ENCODE measurements at places on chromosomes 12 and 14.

DNA sequence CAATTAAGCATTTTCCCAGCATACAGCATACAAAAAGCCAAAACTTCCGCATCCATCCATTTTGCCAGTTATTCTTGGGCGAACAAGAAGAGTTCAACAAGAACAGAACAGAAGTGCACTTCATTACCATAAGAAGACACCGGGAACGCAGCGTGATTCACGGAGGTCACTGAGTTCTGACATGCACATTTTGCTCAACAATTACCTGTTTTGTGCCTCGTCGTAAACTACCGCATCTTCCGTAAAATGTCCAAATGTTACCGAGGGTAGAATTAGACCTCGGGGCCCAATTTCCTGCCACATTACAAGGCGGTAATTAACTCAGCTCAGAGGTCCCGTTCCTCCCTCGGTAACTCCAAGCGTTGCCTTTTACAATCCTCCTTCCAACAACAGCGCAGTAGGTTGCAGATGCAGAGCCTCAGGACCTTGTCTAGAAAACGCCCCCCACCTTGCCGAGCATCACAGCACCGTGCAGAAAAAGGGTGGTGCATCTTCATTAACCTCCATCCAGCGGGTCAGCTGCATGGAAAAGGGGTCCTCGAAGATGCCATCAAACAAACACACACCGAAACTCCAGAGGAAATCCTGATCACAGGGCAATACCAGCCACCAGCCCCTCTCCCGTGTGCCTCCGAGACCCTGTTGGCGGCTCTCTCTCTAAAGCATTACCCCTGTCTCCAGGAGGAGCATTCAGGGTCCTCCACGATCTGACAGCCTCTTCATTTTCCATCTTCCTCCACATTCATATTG, 125.2 kb downstream of the BCL11B start:
- H3K27ac ChIP-seq: no peak overlapping the region
- no peak for DNase-seq

DNA sequence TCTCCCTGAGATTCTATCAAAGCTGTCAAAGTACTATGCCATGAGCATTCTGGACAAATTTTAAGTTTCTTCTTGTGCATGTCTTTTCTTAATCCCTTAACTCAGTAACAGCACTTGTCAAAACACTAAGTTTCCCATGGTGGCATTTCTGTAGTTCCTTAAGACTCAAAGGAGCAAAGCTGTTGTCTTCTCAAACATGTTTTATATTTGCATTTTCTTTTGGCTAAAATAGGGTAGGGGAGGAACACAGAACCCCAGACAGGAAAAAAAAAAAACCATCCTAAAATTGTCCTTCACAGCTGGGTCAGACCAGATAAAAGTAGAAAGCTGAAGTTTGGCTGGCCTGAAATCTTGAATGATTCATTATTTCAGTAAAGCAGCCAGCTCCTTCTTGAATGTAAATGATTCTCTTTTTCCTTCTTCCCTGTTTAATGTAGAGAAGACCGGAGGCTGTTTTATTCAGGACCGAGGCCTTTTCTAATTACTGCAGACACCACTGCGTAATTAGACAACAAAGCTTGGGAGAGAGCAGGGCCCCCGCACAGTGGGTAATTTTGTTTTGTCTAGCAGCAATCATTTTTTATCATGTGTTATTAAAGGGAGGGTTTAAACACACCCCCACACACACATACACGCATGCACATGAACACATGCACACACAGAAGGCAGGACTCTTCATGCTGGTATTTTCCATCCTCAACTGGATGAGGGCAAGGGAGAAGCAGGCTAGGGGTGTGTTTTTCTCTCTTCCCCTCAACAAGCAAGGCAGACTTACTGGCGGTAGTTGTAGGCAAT, 51.0 kb downstream of the PAH start:
- H3K27me3 ChIP-seq: no peaks in the 10 kb centered on the region
- no peaks in the 10 kb centered on the region for H3K36me3 ChIP-seq
- no peak overlapping the region for H3K4me3 ChIP-seq
- no peak overlapping the region for H3K27ac ChIP-seq
- DNase-seq: no peak

- H3K27me3 ChIP-seq: no peaks in the 10 kb centered on the region
- DNase-seq: no peak
- no peaks in the 10 kb centered on the region for H3K36me3 ChIP-seq
- no peaks in the 10 kb centered on the region for H3K4me1 ChIP-seq
- no peak overlapping the region for H3K27ac ChIP-seq
- H3K4me3 ChIP-seq: no peak overlapping the region
These were observed 738.3 kb upstream of the STXBP6 start for GRCh38 chr14:25788252-25788651.

- no peak for DNase-seq
- no peaks in the 10 kb centered on the region for H3K36me3 ChIP-seq
- H3K27ac ChIP-seq: no peak overlapping the region
- H3K4me1 ChIP-seq: no peaks in the 10 kb centered on the region
These were observed 351.7 kb downstream of the TMEM121 start for GRCh38 chr14:105878125-105878524.

DNA sequence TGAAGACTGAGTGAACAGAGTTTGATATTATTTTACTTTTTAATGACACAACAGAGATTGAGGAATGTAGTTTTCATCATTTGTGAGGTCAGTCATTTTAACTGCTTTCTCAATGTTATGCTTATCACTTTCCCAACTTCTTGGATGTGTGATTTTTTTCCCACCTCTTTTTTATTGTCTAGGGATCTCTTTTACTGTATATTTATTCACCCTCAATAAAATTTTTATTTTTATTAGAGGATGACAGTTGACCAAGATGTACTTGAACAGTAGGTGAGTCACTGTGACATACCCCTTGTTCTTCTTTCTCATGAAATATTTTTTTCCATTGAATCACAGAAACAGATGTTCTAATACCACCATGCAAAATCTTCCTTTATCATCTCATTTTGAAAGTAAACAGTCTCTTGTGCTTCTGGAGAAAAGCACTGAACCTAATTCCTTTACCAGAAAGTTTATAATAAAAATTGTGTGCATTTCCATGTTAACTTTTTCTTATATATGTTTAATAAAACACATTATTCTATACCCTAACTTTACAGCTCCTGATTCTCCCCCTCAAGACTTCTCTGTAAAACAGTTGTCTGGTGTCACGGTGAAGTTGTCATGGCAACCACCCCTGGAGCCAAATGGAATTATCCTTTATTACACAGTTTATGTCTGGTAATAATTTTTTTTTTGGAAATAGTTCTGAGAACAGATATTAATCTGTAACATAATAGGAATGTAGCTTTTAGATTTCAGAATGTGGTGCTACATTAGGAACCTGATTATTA, 65.9 kb downstream of the PTPRQ start:
- DNase-seq: no peak
- no peaks in the 10 kb centered on the region for H3K27me3 ChIP-seq
- H3K36me3 ChIP-seq: no peaks in the 10 kb centered on the region
- no peak overlapping the region for H3K27ac ChIP-seq

DNA sequence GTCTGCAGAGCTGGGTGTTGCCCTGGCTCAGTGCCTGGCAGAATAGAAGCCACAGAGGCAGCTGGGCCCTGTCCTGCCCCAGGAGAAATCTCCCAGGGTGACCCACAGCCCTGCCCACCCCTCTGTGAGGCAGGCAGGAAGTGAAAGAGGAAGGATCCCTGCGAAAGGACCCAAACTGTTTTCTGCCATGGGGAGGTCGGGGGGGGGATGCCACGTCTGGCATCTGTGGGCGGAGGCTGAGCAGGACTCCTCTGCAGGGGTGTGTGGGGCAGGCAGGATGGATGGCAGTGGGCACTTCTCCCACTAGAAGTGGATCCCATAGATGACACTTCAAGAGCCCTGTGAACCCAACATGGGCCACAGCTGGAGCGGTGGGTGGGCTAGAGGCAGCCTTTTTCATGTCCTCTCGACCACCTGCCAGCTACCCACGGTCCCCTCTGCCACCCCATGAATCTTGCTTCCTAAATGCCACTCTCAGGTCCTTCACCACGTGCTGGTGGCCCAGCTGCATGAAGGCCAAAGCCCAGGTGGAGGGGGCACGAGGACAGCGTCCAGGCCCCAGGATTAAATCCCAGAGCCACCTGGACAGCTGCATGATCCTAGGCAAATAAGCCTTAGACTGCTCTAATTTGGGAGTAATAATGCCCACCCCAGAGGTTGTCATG, 3.6 kb downstream of the PAPLN start:
- peaks cover 69% of the 10 kb centered on the region for H3K27me3 ChIP-seq
- H3K27ac ChIP-seq: no peak overlapping the region
- H3K36me3 ChIP-seq: no peaks in the 10 kb centered on the region
- peaks cover 21% of the 10 kb centered on the region for H3K4me1 ChIP-seq

- no peak for DNase-seq
- H3K4me1 ChIP-seq: no peaks in the 10 kb centered on the region
- no peak overlapping the region for H3K27ac ChIP-seq
- H3K4me3 ChIP-seq: no peak overlapping the region
- H3K36me3 ChIP-seq: no peaks in the 10 kb centered on the region
These were observed 11.4 kb upstream of the KRT2 start for GRCh38 chr12:52663420-52663819.

DNA sequence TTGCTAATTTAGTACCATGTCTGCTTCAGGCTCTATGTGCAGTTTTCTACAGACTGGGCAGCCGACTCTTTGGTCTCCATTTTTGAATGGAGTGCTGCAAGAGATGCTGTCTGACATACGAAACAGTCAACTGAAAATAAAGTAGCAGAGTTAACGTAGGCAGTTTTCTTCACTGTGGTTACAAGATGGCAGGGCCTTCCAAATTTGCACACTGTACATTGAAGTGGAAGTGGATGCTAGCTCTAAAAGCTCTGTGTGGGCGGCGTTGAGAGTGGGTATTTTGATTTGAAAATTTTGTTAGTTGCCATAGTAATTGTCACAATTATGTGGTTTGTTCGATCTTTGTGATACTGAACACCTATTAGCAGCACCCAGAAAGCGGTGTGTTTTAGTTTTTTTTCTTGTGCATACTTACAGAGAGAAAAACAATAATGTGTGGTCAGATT, 154.9 kb upstream of the ATP2B1 start:
- H3K27ac ChIP-seq: peak overlapping the region; percentile 95
- no peaks in the 10 kb centered on the region for H3K27me3 ChIP-seq
- peaks cover 59% of the 10 kb centered on the region for H3K4me1 ChIP-seq
- peak overlapping the region; percentile 66 for H3K4me3 ChIP-seq
- peak; percentile 70 for DNase-seq
- H3K36me3 ChIP-seq: no peaks in the 10 kb centered on the region

DNA sequence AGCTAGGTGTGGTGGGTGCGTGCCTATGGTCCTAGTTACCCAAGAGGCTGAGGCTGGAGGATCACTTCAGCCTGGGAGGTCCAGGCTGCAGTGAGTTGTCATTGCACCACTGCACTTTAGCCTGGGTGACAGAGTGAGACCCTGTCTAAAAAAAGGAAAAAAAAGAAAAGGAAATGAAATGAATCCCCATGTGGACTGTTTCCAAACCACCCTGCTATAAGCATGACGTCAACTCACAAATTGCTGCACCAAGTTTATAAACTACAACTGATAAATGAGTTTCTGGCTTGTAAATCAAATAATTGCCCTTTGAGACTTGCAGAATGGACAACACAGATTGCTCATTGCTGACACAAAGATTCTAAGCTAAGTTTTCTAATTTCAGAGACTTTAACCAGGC, 51.0 kb upstream of the STK38L start:
- no peak overlapping the region for H3K27ac ChIP-seq
- no peaks in the 10 kb centered on the region for H3K27me3 ChIP-seq
- no peaks in the 10 kb centered on the region for H3K36me3 ChIP-seq
- DNase-seq: no peak

- H3K27ac ChIP-seq: no peak overlapping the region
- H3K36me3 ChIP-seq: peaks cover 24% of the 10 kb centered on the region
- no peaks in the 10 kb centered on the region for H3K27me3 ChIP-seq
- no peak overlapping the region for H3K4me3 ChIP-seq
These were observed 121.4 kb downstream of the ITPR2 start for GRCh38 chr12:26711569-26711968.

- no peaks in the 10 kb centered on the region for H3K27me3 ChIP-seq
- H3K27ac ChIP-seq: no peak overlapping the region
- no peak overlapping the region for H3K4me3 ChIP-seq
- peak; percentile 26 for DNase-seq
These were observed 1.2 kb downstream of the CRY1 start for GRCh38 chr12:107091989-107092641.

- H3K36me3 ChIP-seq: no peaks in the 10 kb centered on the region
- H3K4me3 ChIP-seq: no peak overlapping the region
- no peak for DNase-seq
- H3K4me1 ChIP-seq: peaks cover 9% of the 10 kb centered on the region
These were observed 218.6 kb upstream of the ATP2B1 start for GRCh38 chr12:89927226-89927698.

GRCh38 chr14:60760644-60761364, 26.2 kb downstream of the MNAT1 start:
- H3K4me1 ChIP-seq: peaks cover 19% of the 10 kb centered on the region
- H3K36me3 ChIP-seq: no peaks in the 10 kb centered on the region
- H3K27me3 ChIP-seq: peaks cover 3% of the 10 kb centered on the region
- no peak overlapping the region for H3K27ac ChIP-seq

DNA sequence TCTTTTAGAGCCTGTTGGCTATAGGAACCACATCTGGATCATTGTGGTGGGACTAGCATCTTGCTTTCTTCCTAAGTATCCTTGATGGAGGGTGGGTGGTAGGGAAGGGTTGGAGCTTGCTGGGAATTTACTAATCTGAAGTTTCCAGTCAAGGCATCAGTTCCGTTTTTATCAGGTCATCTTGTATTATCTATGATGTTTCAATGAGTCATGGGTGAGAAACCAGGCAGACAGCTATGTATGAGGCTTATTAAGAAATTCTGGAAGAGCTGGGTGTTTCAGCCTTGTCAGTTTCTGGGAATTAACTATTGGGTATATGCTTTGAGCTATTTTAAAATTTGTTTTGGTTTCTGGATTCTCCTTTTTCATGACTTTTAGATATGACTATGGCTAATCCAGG, 11.3 kb downstream of the TSFM start:
- peaks cover 16% of the 10 kb centered on the region for H3K4me1 ChIP-seq
- DNase-seq: no peak
- no peak overlapping the region for H3K4me3 ChIP-seq
- H3K27ac ChIP-seq: peak overlapping the region; percentile 69

GRCh38 chr14:104298458-104298857, 160.1 kb downstream of the KIF26A start:
- peaks cover 5% of the 10 kb centered on the region for H3K27me3 ChIP-seq
- no peaks in the 10 kb centered on the region for H3K4me1 ChIP-seq

DNA sequence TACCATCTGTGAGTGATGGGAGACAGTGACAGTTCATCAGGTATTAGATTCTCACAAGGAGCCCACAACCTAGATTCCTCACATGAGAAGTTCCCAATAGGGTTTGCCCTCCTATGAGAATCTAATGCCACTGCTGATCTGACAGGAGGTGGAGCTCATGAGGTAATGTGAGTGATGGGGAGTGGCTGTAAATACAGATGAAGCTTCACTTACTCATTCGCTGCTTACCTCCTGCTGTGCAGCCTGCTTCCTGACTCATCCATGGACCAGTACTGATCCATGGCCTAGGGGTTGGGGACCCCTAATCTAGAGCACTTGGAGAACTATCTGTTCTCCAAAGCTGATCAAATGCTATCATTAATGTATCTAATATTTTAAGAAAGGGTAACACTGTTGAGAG, 17.7 kb downstream of the CLEC2D start:
- peak; percentile 44 for DNase-seq
- H3K4me1 ChIP-seq: peaks cover 66% of the 10 kb centered on the region
- H3K27ac ChIP-seq: peak overlapping the region; percentile 51
- no peak overlapping the region for H3K4me3 ChIP-seq
- H3K36me3 ChIP-seq: peaks cover 92% of the 10 kb centered on the region
